ENCODE measurements at places on chromosomes 4 and X.
A peak's percentile ranks its signal among the peaks of the same experiment; 100 is the strongest.

GRCh38 chr4:148431401-148431800 is 10.8 kb downstream of the NR3C2 start:
- DNase-seq: no peak

- DNase-seq: no peak
Measured at GRCh38 chr4:163284304-163284703, 48.1 kb downstream of the NPY1R start.

- peak; percentile 66 for DNase-seq
Measured at GRCh38 chr4:133969202-133969848, 232.3 kb downstream of the PABPC4L start.

DNA sequence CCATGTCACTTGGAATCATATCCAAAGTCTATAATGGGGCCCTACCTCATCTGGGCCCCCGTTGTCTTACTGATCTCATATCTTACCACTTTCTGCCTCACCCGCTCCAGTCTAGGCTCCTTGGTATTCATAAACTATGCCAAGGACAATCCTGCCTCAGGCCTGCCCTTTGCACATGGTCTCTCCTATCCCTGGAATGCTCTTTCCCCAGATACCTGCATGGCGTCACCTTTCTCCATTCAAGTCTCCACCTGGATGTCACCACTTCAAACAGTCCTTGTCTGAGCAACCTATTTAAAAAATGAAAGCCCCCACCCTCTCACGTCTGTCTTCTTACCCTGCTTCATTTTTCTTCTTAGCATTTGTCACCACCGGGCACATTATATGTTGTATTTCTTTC is 8.2 kb downstream of the VGLL1 start:
- DNase-seq: no peak

All from iris pigment epithelial cell (primary cell).